Colonic mucosa (tissue), 4 donors: ENCODE measurements at places on chromosomes 4 and X. TPM values are rescaled to one million over a fixed set of nuclear protein-coding genes. Genes with fewer than 3 reads are reported as not detected.

GRCh38 chrX:107769581-107770317 is 5.8 kb downstream of the TSC22D3 start:
- DNase-seq, result no peak

GRCh38 chr4:88134111-88134510 is 24.3 kb downstream of the ABCG2 start:
- DNase-seq, result no peak

DNA sequence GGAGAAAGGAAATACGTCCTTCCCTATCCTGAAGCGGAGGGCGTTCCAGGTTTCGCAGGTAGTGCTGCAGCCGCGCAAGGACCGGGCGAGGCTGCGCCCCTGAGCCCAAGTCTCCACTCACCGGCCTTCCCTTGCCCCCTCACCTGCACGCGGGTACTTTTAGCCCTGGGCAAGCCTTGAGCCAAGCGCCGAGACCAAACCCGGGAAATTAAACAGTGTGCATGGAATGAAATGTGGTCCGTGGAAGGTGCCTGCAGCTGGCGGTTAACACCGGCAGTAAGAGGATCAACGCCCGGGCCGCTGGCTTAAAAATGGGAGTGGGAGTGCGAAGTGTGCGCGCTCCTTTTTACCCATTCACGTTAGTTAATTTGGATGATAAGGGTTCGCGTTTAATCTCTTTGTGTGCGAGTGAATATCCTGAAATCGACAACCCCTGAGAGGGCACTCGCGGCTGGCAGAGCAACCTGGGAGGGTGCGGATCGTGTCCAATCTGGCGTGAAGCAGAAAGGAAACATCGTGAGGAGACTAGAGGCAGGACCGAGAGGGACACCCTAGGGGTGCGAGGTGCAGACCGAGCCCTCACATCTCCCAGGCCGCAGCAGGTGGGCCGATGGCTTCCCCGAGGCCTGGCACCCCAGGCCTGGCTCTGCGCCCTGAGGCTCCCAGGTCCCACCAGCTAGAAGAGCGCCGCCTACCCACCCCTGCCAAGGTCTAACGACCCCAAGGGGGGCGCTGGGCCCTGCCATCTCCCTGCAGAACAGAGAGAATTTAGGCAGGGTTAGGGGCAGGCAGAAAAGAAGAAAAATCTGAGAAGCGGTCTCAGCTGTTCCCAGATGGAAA is 2.0 kb upstream of the HELT start:
- DNase-seq, result no peak

DNA sequence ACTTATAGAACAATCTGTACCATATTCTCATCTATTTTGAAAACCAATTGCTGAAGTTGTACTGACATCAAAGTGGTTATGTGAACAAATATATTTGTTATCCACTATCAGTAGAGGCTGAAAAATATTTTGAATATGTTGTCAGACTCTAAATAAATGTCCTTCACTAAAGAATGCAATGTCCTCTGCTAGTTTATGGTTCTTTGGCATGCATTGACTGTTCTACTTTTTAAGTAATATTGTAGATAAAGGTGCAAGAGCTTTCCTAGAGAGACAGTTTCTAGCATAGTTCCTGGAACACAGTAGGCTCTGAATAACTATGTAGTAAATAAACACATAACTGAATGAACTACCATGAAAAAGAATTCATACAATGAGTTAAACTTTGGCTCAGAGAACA is 18.2 kb upstream of the COX7B2 start:
- no peak for DNase-seq

GRCh38 chr4:21181716-21182115 is 481.5 kb downstream of the PACRGL start:
- no peak for DNase-seq

DNA sequence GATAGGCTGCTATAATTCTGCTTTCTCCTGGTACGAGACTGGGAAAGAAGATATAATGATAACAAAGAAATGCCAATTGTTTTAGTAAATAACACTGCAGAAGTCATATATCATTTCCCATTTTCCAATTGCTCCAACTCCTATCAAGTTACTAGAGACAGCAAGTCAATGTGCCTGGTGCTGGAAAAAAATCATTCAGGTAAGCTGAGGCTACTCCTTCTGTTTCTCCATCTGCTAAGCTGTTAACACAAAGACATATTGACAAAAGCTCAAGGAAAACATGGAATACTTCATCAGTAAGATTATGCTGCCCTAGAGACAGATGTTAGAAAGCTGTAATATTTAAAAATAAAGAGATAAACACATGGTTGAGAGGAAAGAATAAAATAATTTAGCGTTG is 10.0 kb downstream of the NAA11 start:
- DNase-seq, result no peak

DNA sequence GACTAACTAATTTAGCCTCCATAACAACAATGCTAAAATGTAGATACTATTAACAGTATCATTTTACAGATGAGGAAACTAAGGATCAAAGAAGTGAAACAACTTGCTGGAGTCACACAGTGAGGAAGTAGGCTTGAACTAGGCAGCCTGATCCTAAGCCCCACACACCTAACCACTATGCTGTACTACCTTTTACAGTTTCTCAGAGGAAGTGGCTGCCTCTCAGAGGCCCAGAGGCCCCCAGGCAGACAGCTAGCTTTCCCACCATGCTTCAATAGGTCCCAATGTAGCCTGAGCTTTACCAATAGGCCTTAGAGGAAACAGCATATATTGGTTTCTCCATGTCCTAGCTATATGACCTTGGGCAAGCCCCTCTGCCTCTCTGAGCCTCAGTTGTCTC is 69.4 kb upstream of the PJA1 start:
- DNase-seq, result no peak

GRCh38 chr4:57424232-57424897 is 314.2 kb upstream of the IGFBP7 start:
- no peak for DNase-seq

- DNase-seq, result peak; percentile 59
Observed at GRCh38 chrX:103918050-103918449, 44.4 kb upstream of the TMSB15B start.

DNA sequence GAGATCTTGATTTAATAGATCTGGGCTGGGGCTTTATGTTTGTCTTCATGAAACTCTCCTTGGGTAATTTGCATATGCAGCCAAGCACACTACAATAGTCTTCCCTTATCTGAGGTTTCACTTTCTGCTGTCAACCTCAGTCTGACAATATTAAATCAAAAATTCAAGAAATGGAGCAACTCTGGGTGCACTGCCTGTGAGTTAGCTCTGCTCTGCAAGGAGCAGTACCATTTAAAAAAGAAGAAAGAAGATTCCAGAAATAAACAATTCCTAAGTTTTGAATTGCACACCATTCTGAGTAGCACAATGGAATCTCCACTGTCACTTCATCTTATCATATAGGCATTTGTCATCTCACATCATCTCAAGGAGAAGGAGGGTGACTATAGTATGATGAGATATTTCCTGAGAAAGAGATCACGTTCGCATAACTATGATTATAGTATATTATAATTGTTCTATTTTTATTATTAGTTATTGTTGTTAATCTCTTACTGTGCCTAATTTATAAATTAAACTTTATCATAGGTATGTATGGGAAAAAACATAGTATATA is 9.4 kb downstream of the FNIP2 start:
- no peak for DNase-seq

DNA sequence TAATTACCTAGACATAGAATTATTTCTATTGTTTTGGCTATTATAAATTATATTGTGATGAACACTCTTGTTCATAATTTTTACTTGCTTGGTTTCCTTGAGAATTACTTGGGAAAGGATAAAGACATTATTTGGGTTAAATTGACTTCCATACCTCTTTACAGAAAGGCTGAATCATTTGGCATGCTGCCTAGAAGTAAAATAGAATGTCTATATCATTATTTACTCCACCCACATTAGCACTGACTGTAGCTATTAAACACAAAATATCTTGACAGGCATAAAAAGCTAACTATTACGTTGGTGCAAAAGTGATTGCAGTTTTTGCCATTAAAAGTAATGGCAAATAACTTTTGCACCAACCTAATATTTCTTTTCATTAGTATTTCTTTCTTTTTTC is 29.7 kb upstream of the ADH6 start:
- no peak for DNase-seq

DNA sequence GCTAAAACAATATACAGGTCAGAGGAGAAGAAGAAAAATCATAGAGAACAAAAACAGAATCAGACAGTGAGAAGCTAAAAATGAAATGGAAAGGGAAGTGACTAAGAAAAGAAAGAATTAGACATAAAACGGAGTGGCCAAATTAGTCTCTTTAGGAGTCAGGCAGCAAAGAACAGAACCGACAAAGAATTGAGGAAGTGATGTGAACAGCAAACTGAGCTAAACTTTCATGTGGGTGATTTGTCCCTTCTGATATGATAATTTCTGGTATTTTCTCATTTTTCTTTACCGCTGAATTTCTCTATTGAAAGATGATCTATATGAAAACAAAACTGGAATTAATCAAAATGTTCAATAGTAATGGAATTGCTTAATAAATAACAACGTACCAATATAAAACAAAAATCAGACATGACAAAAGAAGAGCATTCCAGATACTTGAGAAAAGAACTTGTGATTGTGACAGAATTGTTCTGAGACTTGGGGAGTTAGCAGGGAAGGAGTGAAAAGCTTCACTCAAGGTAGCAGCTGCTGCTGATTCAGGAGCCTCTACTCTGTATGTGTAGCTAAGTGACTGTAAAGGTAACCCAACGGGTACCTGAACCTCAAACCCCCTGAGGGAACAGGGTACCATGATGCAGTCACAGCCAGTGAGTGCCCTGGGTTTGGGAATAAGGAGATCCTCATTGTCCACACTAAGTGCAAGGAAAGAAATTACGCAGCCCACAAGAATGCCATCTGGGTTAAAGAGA is 8.8 kb downstream of the TAPT1 start:
- DNase-seq, result no peak

GRCh38 chrX:49155900-49156837 is 6.4 kb upstream of the MAGIX start:
- peak; percentile 91 for DNase-seq

DNA sequence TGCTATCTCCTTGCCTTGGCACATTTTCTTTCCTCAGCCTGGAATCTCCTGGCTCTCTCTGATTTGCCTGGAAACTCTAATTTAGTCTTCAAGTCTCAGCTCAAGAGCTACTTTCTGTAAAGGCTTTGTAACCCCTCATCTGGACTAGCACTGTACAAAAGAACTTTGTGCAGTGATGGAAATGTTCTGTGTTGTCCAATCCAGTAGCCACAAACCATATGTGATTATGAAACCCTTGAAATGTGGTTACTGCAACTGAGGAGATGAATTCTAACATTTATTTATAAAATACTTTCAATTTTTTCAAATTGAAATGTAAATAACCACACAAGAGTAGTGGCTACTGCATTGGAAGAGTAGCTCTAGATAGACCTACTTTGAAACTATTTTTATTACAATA is 66.6 kb upstream of the HS3ST1 start:
- DNase-seq, result no peak

DNA sequence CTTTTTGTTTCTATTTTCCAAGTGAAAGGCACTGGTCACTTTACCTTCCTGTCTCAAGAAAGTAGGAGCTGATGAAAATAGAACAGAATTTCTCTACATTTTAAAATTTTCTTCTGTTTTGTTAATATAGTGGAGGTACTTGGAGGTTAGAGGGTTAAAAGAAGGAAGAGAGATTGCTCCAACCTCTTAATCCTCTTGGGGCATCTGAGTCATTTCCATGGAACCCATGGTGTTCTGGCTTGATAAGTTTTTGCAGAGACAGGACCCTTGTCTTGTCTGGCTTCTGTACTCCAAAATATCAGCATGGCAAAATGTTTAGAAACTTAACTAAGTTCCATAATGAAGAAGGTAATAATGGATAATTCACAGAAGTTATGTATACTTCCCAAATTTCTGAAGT is 727.2 kb downstream of the C4orf33 start:
- DNase-seq, result no peak

GRCh38 chrX:103357871-103358270 is 1.6 kb downstream of the TCEAL9 start:
- DNase-seq, result no peak

DNA sequence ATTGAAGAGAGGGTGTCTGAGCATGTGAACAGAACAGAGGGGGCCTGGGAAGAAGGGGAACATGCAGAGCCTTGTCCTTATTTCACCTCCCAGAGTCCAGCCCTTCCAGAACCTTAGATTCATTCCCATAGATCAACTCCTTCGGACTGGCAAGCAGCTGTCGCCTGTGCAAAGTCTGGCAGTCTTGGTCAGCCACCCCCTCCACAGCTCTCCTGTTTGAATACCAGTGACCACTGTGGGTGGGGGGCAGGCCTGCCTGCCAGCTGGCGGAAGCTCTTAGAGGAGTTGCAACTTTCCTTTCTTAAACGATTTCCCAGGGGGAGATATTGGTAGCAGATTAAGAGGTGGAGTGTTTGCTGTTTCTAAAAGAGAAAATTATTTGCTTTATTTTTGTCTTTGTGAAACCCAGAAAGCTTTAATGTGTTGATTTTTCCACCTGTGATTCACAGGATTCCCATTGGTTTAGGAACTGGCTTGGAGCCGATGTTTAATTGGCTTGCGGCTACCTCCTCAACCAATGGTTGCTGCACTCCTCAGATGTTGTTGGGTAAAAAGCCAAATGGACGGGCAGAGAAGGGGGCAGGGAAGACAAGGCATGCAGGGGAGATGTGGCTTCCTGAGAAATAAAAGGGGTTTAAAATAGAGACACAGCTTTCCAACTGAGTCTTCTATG is 62.2 kb upstream of the PRPS1 start:
- DNase-seq, result no peak

DNA sequence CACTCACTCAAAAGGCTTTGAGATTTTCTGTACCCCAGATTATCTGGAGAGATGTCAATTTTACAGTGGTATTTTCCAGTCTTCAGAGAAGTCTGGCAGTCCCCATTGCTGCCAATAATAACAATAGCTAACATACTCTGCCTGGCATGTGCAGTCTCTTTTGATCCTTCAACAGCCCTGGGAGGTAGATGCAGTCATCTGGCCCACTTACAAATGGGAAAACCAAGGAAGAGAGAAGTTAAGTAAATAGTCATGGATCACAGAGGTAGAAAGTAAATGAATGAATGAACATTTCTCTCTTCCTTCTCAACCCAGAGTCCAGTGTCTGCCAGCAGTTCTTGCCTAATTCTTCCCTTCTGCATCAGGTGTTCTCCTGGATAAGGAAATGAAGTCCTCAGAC is 113.0 kb upstream of the EDNRA start:
- no peak for DNase-seq

GRCh38 chr4:121943941-121944340 is 7.9 kb downstream of the TRPC3 start:
- DNase-seq, result no peak

Gene IL3RA
- total RNA-seq, result 6.7 TPM

Gene STATH
- total RNA-seq, result not detected

Gene SMIM43
- total RNA-seq, result not detected

Gene AKAP14
- not detected for total RNA-seq

Gene ZNF280C
- total RNA-seq, result 2.4 TPM

Gene GAB3
- total RNA-seq, result 1.2 TPM

Gene LRPAP1
- 157 TPM for total RNA-seq

Gene RXFP1
- 0.24 TPM for total RNA-seq

Gene IDUA
- 18.8 TPM for total RNA-seq
